ENCODE measurements at places on chromosomes 1 and 21.

- DNase-seq, result no peak
Observed at GRCh38 chr1:193558491-193559028, 372.1 kb upstream of the B3GALT2 start.

GRCh38 chr1:228095161-228095560 is 8.0 kb downstream of the C1orf35 start:
- DNase-seq, result no peak

DNA sequence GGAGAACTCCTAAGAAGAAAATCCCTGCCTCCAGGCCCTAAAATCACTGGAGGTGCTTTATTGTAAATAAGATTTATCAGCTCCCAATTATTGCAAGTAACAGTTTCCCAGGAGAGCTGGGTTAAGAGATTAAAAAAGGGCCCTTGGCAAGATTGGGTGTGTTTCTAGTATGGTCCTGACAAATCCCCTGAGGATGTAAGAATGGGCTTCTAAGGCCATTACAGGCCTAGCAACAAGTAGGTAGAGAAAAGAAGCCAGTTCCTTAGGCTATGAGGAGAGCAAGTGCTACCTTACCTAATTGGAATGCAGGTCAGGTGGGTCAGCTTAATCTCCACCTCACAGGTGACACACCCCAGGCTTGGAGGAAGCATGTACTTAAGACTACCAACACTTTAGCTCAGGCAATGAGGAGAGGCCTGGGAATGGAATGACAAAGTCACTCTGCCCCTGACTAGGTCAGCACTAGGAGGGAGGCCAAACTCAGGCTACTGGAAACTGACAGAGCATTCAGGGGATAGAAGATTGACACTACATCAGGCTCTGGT is 6.8 kb upstream of the OTUD7B start:
- DNase-seq, result no peak

DNA sequence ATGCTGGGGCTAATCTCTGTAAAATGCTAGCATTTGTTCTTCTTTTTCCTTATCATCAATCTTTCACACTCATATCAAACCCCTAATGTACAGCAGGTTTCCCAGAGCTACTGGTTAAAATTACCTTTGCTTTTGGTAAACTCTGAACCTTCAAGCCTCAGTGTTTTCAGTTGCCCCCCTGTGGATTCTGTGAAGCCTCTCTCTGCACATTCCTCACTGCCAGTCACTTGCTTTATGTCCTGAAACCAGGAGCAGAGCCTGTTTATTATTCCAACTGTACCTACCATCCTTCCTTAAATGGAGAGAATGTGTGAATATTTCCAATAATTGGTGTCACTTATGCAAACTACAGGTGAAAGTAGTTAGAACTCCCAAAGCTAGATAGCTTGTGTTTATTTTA is 134.2 kb downstream of the NEK7 start:
- no peak for DNase-seq

DNA sequence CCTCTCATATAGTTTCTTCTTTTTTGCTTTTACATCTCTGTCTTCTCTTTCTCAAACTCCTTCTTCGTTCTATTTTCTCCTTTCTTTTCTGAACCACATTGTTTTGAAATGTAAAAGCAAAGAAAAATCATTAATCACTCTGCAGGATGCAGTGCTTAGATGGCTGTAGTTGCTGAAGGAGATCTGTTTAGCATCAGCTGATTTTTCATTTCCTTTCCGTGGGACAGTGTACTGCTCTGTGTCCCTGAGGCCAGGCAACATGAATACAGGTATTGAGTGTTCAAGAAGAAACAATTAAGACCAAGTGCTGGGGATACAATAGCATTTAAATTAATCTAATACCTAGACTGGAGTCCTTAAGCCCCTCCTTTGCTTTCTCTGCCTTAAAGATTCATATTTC is 257.2 kb upstream of the SPAG17 start:
- DNase-seq, result no peak

- DNase-seq, result no peak
Observed at GRCh38 chr1:181314959-181315358, 168.4 kb upstream of the CACNA1E start.

DNA sequence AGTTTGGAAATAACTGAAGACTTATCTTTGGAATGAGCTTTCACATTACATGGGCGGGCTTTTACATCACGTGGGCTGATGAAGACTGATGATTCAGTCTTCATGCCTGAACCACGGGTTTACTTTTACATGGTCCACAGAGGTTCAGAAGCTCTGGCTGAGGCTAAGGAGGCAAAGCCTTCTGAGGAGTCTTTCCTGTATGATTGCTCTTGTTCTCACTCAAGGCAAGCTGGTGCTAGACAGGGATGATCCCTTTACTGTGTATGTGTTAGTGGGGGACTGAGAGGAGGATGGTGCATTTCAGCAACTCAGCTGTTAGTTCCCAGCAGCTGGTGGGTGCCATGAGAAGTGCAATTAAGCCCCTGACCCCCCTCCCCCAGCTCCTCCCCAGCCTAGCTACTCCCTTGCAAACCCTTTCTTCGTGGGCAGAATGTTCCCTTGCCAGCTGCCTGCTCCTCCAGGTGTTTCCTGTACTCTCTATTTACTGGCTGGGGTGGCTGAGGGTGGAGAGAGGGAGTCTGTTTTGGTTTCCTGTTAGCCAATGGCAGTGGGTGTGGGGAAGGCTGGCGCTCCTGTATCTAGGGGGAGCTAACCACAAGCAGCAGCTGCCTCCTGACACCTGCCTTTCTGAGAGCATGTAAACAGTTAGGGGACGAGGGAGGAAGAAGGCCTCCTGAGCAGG is 15.4 kb downstream of the BTG2 start:
- DNase-seq, result no peak

DNA sequence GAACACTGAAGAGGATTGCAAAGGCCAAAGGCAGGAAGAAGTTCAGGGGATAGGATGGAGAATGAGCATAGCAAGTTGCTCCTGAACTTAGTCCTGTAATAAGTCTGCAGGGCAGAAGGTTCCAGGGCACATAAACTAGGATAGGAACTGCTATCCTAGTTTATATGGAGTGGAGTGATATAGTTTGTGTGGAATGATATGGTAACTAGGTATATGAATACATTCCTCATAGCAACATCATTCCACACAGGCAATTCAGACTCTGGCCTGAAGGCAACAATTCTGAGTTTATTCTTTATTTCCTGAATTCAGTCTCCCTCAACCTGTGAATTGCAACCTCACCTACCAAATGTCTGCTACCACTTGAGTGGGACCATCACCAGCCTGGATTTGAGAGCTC is 154.9 kb upstream of the GREM2 start:
- DNase-seq, result no peak

DNA sequence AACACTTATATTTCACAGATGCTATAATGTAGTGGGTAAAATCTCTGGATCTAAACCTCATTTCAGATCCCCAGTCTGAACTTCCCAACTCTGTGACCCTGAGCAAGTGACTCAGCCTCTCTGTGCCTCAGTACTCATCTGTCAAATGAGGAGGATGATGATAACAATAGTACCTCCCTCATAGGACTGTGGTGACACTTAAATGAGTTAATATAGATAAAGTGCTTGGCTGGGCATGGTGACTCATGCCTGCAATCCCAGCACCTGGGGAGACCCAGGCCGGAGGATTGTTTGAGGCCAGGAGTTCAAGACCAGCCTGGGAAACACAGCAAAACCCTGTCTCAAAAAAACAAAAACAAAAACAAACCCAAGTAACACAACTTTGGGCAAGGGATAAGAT is 4.7 kb upstream of the ECE1 start:
- DNase-seq, result no peak

GRCh38 chr1:202835548-202836072 is 24.9 kb downstream of the PCAT6 start:
- no peak for DNase-seq

GRCh38 chr21:39657091-39657689 is 44.5 kb downstream of the B3GALT5 start:
- no peak for DNase-seq

GRCh38 chr1:170301596-170301995 is 155.8 kb downstream of the NTMT2 start:
- no peak for DNase-seq

- DNase-seq, result no peak
Observed at GRCh38 chr1:2543543-2544092, 12.6 kb upstream of the TNFRSF14 start.

DNA sequence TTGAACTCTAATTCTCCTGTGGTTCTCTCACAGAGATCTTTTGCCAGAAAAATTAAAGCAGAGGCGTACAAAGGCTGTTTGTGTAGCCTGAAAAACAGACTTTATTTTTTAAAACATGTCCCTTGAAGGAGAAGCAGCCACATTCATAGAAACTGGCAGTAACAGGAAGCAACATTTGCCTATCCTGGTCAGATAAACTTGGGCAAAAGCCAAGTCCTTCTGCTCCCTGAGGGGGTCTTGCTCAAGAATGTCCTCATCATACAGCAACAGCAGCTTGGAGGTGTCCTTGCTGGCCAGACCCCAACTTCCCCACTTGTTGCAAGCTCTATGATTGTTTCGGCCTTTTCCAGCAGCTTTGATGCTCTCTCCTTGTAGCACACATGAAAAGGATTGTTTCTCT is 36.3 kb downstream of the MSTO1 start:
- DNase-seq, result no peak

GRCh38 chr1:90622666-90623065 is 94.4 kb downstream of the BARHL2 start:
- DNase-seq, result no peak

DNA sequence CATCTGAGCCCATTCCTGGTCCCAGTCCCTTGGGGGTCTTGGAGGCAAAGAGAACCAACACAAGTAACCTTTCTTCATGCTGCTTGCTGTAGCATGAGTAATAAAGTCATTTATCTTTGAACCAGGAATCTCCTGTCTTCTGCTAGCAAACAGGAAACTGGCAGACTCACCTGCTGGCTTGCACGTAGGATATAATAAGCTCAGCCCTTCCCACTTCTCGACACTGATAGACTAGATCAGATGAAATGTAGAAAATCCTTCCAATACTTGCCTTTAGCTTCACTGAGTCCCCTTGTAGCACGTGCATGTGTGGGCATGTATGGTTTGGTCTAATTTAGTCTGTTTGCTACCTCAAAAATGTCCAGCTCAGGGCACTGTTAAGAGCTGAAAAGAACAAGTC is 6.5 kb upstream of the TFF2 start:
- DNase-seq, result no peak

- no peak for DNase-seq
Observed at GRCh38 chr1:230891413-230891812, 23.1 kb upstream of the C1orf198 start.

All from stimulated activated CD8-positive, alpha-beta memory T cell treated with anti-CD3 and anti-CD28 coated beads, Interleukin-2, amount 100 ng/mL, for 48 hours (primary cell).